ENCODE measurements at places on chromosomes 6 and 20.

DNA sequence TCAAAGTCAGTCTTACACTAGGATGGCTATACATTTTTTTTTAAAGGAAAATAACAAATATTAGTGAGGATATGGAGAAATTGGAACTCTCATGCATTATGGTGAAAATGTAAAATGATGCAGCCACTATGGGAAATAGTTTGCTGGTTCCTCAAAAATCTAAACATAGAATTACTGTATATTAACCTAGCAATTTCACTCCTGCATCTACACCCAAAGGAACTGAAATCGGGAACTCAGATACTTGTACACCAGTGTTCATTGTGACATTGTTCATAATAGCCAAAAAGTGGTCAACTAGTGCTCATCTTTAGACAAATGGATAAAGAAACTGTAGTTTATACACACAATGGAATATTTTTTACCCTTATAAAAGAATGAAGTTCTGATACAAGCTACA, 110.7 kb downstream of the UTRN start:
- no peak overlapping the region for H3K4me3 ChIP-seq
- no peaks in the 10 kb centered on the region for H3K36me3 ChIP-seq
- no peak overlapping the region for H3K27ac ChIP-seq
- no peaks in the 10 kb centered on the region for H3K27me3 ChIP-seq

DNA sequence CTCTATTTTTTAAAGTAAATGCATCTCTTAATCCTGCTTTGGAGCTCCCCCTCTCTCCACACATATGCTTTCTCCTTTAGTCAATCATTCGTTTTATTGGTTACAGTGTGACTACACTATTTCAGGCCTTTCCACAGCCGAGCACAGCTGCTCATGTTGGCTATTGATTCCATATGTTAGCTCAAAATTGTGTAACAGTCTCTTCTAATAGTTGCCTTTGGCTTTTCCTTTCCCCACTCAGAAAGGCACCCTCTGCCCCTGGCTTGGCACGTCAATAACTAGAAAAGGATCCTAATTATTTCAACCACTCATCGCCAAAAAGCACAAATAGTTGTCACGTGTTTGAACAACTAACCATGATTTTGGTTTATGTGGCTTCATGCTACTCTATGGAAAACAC, 410.3 kb upstream of the SLC35B3 start:
- H3K4me1 ChIP-seq: no peaks in the 10 kb centered on the region
- no peak overlapping the region for H3K27ac ChIP-seq
- DNase-seq: no peak
- H3K36me3 ChIP-seq: no peaks in the 10 kb centered on the region
- H3K4me3 ChIP-seq: no peak overlapping the region

- DNase-seq: no peak
- no peaks in the 10 kb centered on the region for H3K4me1 ChIP-seq
- no peaks in the 10 kb centered on the region for H3K36me3 ChIP-seq
- H3K4me3 ChIP-seq: no peak overlapping the region
- no peak overlapping the region for H3K27ac ChIP-seq
These were observed 122.8 kb upstream of the CDH4 start for GRCh38 chr20:61129311-61129710.

DNA sequence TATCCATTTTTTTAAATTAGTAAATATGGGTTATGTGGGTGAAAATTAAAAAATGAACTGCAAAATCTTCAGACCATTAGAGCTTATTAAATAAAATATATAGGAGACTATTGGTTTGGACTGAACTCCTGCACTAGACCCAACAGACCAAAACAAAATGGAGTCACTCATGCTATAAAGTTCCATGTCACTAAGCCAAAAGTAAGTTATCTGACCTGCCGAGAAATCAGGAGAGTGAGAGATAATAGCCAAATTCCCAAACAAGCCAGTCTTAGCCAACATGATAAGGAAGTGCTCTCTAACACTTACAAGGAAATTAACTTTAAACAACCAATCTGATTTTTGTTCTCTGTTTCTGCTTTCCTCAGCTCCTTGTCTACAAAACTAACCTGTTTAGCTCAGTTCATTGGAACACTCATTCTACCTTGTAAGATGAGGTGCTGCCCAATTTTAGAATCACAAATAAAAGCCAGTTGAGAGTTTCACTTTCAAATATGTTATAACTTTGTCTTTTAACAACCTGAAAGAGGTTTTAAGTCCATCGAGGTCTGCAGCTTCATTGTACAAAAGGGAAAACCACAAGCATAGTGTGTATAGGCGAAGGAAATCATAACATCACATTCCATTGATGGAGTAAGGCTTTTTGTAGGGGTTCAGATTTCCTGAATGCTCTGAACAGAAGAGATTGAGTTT, 220.5 kb downstream of the TENT5A start:
- H3K4me1 ChIP-seq: no peaks in the 10 kb centered on the region
- H3K27me3 ChIP-seq: no peaks in the 10 kb centered on the region
- no peak overlapping the region for H3K27ac ChIP-seq
- no peak overlapping the region for H3K4me3 ChIP-seq
- no peak for DNase-seq

- no peaks in the 10 kb centered on the region for H3K36me3 ChIP-seq
- peak overlapping the region; percentile 78 for H3K27ac ChIP-seq
- H3K27me3 ChIP-seq: no peaks in the 10 kb centered on the region
- H3K4me3 ChIP-seq: peak overlapping the region; percentile 23
- no peaks in the 10 kb centered on the region for H3K4me1 ChIP-seq
- peak; percentile 39 for DNase-seq
These were observed 664 bp upstream of the ACTR5 start for GRCh38 chr20:38747495-38748096.

DNA sequence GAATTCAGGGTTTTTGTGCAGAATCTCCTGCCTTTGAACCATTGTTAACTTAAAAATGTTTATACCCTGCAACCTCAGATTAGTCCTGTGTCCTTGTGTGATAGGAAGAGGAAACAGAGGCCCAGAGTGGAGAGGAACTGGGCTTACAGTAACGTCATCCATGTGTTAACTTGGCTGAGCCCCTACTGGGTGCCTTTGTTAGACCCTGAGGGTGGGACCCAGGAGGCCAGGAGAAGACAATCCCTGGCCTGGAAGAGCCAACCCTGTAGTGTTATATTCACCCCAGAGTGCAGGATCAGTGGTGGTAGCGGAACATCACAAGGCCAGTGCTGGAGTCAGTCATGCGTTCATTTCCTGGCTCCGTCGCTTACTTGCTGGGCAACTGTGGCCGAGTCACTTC, 10.6 kb downstream of the MYLK2 start:
- no peaks in the 10 kb centered on the region for H3K4me1 ChIP-seq
- H3K36me3 ChIP-seq: no peaks in the 10 kb centered on the region
- H3K27me3 ChIP-seq: no peaks in the 10 kb centered on the region

- peak; percentile 32 for DNase-seq
- no peaks in the 10 kb centered on the region for H3K27me3 ChIP-seq
- H3K4me1 ChIP-seq: no peaks in the 10 kb centered on the region
- no peaks in the 10 kb centered on the region for H3K36me3 ChIP-seq
- H3K4me3 ChIP-seq: no peak within 1 kb of the TSS
These were observed at the start of gene DST for GRCh38 chr6:56642366-56643261. DST (minus strand) TSS chr6:56642889.

DNA sequence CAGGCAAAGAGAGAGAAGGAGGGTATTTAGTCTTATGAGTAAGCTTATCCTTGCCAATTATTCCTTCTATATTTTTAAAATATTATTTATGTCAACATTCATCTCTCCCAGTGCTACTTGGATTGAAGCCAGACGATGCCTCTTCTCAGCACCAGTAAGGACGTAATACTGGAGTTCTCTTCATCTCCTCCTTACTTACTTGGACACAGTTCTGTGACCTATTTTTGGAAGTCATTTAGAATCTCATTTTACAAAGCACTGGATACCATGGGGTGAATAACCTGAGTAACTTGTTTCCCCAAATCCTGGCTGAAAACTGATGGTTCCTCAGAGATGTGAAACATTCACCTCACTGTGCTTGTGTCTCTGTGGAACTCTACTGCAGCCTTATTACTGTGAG, 137.4 kb upstream of the LAMP5 start:
- H3K36me3 ChIP-seq: no peaks in the 10 kb centered on the region
- H3K27me3 ChIP-seq: no peaks in the 10 kb centered on the region
- no peak overlapping the region for H3K27ac ChIP-seq
- H3K4me3 ChIP-seq: no peak overlapping the region
- no peak for DNase-seq

GRCh38 chr20:11846131-11846530, 71.6 kb upstream of the BTBD3 start:
- H3K4me3 ChIP-seq: no peak overlapping the region
- H3K36me3 ChIP-seq: no peaks in the 10 kb centered on the region
- H3K27me3 ChIP-seq: no peaks in the 10 kb centered on the region

GRCh38 chr6:110664933-110665332, 150.3 kb downstream of the CDK19 start:
- no peaks in the 10 kb centered on the region for H3K36me3 ChIP-seq
- no peaks in the 10 kb centered on the region for H3K4me1 ChIP-seq
- H3K4me3 ChIP-seq: no peak overlapping the region
- H3K27me3 ChIP-seq: no peaks in the 10 kb centered on the region
- H3K27ac ChIP-seq: no peak overlapping the region

DNA sequence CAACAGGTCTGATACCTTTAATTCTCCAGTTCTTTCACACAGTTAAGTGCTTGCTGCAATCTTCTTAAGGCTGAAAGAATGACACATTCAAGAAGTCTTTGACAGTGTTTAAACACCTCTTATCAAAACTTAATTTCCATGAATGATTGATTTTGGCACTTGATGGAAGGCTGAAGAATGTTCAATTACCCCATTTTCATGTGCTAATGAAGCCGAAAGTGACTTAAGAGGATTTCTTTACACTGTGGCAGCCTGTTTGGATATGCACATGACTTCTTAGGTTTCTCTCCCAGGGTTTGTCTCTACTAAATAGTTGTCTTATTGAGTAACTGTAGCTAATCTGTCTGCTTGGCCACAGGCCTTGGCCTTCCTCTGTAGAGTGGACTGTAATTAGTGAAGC, 81.1 kb upstream of the PRDM1 start:
- H3K27ac ChIP-seq: no peak overlapping the region
- no peaks in the 10 kb centered on the region for H3K4me1 ChIP-seq
- no peak overlapping the region for H3K4me3 ChIP-seq
- DNase-seq: peak; percentile 51
- H3K36me3 ChIP-seq: no peaks in the 10 kb centered on the region
- H3K27me3 ChIP-seq: no peaks in the 10 kb centered on the region

- H3K4me3 ChIP-seq: no peak overlapping the region
- H3K27me3 ChIP-seq: no peaks in the 10 kb centered on the region
- no peak overlapping the region for H3K27ac ChIP-seq
- H3K36me3 ChIP-seq: no peaks in the 10 kb centered on the region
- no peak for DNase-seq
These were observed 171.5 kb downstream of the CDKAL1 start for GRCh38 chr6:20705741-20706140.

- H3K4me3 ChIP-seq: no peak overlapping the region
- no peak overlapping the region for H3K27ac ChIP-seq
- H3K4me1 ChIP-seq: no peaks in the 10 kb centered on the region
- no peak for DNase-seq
- H3K36me3 ChIP-seq: no peaks in the 10 kb centered on the region
- no peaks in the 10 kb centered on the region for H3K27me3 ChIP-seq
These were observed 19.2 kb downstream of the MICA start for GRCh38 chr6:31422587-31422986.

- no peak overlapping the region for H3K4me3 ChIP-seq
- no peaks in the 10 kb centered on the region for H3K4me1 ChIP-seq
- H3K36me3 ChIP-seq: no peaks in the 10 kb centered on the region
- H3K27me3 ChIP-seq: no peaks in the 10 kb centered on the region
- no peak overlapping the region for H3K27ac ChIP-seq
These were observed 90.0 kb upstream of the HMGCLL1 start for GRCh38 chr6:55669028-55669427.

DNA sequence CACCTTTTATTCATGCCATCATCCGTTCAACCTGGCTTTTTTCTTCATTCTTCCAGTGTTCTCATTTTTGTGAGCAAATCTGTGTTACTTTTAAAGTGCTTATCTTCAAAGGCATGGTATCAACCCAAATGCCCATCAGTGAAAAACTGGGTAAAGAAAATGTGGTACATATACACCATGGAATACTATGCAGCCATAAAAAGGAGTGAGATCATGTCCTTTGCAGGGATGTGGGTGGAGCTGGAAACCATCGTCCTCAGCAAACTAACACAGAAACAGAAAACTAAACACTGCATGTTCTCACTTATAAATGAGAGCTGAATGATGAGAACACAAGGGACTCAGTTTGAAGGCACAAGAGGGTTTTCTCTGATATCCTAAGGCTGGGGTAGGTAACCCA, 130.3 kb downstream of the CCDC170 start:
- H3K27ac ChIP-seq: no peak overlapping the region
- no peaks in the 10 kb centered on the region for H3K4me1 ChIP-seq
- DNase-seq: no peak
- no peaks in the 10 kb centered on the region for H3K36me3 ChIP-seq
- no peak overlapping the region for H3K4me3 ChIP-seq

- no peaks in the 10 kb centered on the region for H3K4me1 ChIP-seq
- no peak overlapping the region for H3K4me3 ChIP-seq
- H3K36me3 ChIP-seq: no peaks in the 10 kb centered on the region
These were observed 23.7 kb upstream of the PDE10A start for GRCh38 chr6:165686596-165687365.

DNA sequence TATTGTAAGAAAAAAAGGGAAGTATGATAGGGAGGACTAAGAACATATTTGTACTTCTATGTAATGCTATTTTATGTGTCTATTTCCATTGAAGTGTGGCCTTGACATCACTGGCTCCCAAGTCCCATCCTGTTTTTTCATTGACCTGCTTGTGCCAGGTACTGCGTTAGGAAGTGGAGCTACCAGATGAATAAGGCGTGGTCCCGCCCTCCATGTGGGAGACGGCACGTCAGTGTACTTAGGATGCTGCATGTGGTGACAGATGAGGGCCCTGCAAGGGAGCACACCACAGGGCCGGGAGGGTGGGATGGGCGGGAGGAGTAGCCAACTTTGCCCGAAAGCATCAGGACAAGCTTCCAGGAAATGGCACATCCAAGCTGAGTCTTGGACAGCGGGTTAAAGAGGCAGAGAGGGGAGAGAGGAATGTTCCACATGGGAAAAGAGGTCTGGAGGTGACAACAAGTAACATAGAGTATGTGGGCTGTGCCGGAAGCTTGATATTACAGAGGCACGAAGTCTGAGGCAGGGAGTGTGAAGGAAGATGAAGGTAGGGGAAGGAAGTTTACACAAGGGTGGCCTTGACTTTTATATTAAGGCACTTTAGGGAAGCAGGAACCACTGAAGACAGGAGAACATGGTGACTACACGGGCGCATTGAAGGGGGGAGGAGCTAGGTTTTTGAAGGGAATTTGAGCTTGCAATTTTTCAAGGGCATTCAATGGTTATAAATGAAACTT, 140.6 kb downstream of the MTHFD1L start:
- H3K4me1 ChIP-seq: no peaks in the 10 kb centered on the region
- no peaks in the 10 kb centered on the region for H3K36me3 ChIP-seq
- H3K27ac ChIP-seq: no peak overlapping the region
- DNase-seq: no peak
- H3K27me3 ChIP-seq: no peaks in the 10 kb centered on the region

GRCh38 chr6:136034422-136034821, 182.9 kb downstream of the PDE7B start:
- no peaks in the 10 kb centered on the region for H3K27me3 ChIP-seq
- no peaks in the 10 kb centered on the region for H3K36me3 ChIP-seq
- H3K4me1 ChIP-seq: no peaks in the 10 kb centered on the region
- peak overlapping the region; percentile 77 for H3K27ac ChIP-seq
- no peak for DNase-seq
- no peak overlapping the region for H3K4me3 ChIP-seq
